ENCODE measurements at places on chromosomes 16 and 17.

GRCh38 chr16:82699260-82699659 is 72.5 kb downstream of the CDH13 start:
- DNase-seq, result no peak

GRCh38 chr17:34584805-34585416 is 5.5 kb downstream of the TMEM132E start:
- DNase-seq, result no peak

DNA sequence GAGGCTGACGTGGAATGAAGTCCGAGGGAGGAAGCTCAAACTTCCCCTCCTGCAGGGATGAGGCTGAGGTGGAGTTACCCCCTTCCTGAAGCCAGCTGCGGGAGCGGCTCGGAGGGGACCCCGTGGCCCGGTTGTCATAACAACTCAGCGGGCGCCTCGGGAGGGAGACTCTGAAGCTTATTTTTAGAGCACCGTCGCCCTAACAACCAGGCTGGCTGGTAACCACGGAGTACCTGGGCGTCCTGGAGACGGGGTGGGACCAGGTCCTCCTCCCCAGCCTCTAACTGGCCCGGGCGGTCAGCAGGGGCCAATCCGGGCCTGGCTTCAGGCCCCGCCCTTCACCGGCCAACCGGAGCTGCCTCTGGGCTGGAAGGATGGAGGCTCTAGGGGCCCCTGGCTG is 27.7 kb downstream of the NECAB2 start:
- DNase-seq, result no peak

GRCh38 chr17:958712-959451 is 20.7 kb downstream of the NXN start:
- no peak for DNase-seq

GRCh38 chr16:67120025-67120424 is 10.3 kb downstream of the PHAF1 start:
- DNase-seq, result no peak
